ENCODE measurements at places on chromosomes 7 and 10. TPM values are rescaled to one million over a fixed set of nuclear protein-coding genes. Genes with fewer than 3 reads are reported as not detected.

Gene VCL
- 88.0 TPM for total RNA-seq

DNA sequence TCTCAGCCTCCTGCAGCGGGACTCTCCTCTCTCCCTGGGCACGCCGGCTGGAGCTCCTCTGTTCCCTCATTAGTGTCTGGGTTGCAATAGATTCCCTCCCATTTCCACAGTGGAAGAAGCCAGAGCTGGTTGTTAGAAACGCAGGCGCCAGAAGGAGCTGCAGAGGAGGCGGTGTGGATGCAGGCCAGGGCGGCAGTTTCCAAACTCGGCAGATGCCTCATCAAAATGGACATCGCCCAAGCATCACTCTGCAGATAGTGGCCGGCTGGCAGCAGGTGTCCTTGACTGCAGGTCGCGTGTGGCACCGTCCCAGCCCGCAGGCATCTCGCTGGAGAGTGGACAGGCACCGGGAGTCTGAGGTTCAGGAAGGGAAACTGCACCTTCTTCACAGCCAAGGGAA, 201.8 kb downstream of the TCERG1L start:
- no peak overlapping the region for H3K27ac ChIP-seq
- DNase-seq: peak; percentile 73
- H3K27me3 ChIP-seq: no peaks in the 10 kb centered on the region
- peaks cover 7% of the 10 kb centered on the region for H3K4me1 ChIP-seq
- H3K4me3 ChIP-seq: no peak overlapping the region
- H3K36me3 ChIP-seq: no peaks in the 10 kb centered on the region

GRCh38 chr7:107396990-107397389, 72.9 kb upstream of the GPR22 start:
- no peak overlapping the region for H3K27ac ChIP-seq
- no peak for DNase-seq
- no peak overlapping the region for H3K4me3 ChIP-seq
- H3K27me3 ChIP-seq: no peaks in the 10 kb centered on the region

Gene STN1
- 27.7 TPM for total RNA-seq

Gene PLAC9
- total RNA-seq: not detected

Gene ASZ1
- total RNA-seq: not detected

- DNase-seq: no peak
- H3K36me3 ChIP-seq: no peaks in the 10 kb centered on the region
- peaks cover 3% of the 10 kb centered on the region for H3K4me1 ChIP-seq
- H3K4me3 ChIP-seq: no peak overlapping the region
- no peaks in the 10 kb centered on the region for H3K27me3 ChIP-seq
- H3K27ac ChIP-seq: no peak overlapping the region
Observed at GRCh38 chr10:132249824-132250375, 57.9 kb downstream of the STK32C start.

Gene STAMBPL1
- total RNA-seq: 23.4 TPM

DNA sequence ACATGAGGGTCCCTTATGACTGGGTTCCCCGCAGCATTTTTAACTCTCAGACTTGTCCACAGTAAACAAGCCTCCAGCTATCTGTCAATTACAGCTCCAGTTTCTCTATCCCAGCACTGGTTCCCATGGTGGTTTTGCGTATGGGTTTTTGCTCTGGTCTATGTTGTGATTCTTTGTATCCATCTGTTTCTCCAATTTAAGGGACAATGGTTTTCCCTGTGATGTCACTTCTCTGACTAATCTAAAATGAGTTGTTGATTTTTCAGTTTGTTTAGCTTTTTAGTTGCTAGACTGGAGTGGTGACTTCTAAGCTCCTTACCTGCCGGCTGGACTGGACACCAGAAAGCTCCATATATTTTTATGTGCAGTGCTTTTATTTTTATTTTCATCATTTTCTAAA, 303.7 kb downstream of the INHBA start:
- no peaks in the 10 kb centered on the region for H3K4me1 ChIP-seq
- no peak overlapping the region for H3K27ac ChIP-seq
- DNase-seq: no peak
- no peaks in the 10 kb centered on the region for H3K27me3 ChIP-seq
- no peak overlapping the region for H3K4me3 ChIP-seq
- no peaks in the 10 kb centered on the region for H3K36me3 ChIP-seq

Gene AOAH
- 252 TPM for total RNA-seq

Gene NRP1
- 145 TPM for total RNA-seq

Gene PRKG1
- total RNA-seq: 8.9 TPM

- no peaks in the 10 kb centered on the region for H3K4me1 ChIP-seq
- no peak overlapping the region for H3K27ac ChIP-seq
- peaks cover 98% of the 10 kb centered on the region for H3K36me3 ChIP-seq
- DNase-seq: no peak
- no peak overlapping the region for H3K4me3 ChIP-seq
Observed at GRCh38 chr10:133286366-133286765, 9.7 kb upstream of the ADAM8 start.

Gene VIPR2
- total RNA-seq: 1.4 TPM

- no peak overlapping the region for H3K4me3 ChIP-seq
- H3K27me3 ChIP-seq: no peaks in the 10 kb centered on the region
- no peak overlapping the region for H3K27ac ChIP-seq
- no peak for DNase-seq
Observed at GRCh38 chr10:130029209-130029608, 65.1 kb upstream of the EBF3 start.

GRCh38 chr10:48450233-48450740, 143.8 kb downstream of the MAPK8 start:
- H3K36me3 ChIP-seq: no peaks in the 10 kb centered on the region
- H3K4me3 ChIP-seq: no peak overlapping the region
- no peak for DNase-seq
- peaks cover 38% of the 10 kb centered on the region for H3K27me3 ChIP-seq
- no peak overlapping the region for H3K27ac ChIP-seq

- H3K36me3 ChIP-seq: no peaks in the 10 kb centered on the region
- peaks cover 13% of the 10 kb centered on the region for H3K27me3 ChIP-seq
- no peak overlapping the region for H3K27ac ChIP-seq
- DNase-seq: no peak
- no peaks in the 10 kb centered on the region for H3K4me1 ChIP-seq
Observed at GRCh38 chr10:77409697-77410471, 227.7 kb downstream of the KCNMA1 start.

DNA sequence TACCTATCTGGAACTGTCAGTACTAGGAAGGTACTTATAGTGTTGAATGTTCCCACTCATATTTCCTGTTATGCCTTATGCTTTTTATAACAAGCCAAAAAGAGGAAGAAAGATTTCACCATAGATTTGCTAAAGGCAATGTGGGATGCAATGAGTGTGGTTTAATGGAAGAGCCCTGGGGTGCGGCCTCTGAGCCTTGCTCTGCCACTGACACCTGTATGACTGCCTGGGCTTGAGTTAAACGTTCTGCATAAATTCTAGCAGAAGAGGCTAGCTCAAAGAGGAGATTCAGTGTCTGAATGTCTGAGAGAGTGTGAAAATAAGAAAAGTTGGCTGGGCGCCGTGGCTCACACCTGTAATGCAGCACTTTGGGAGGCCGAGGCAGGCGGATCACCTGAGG, 143.8 kb downstream of the TPST1 start:
- H3K4me3 ChIP-seq: no peak overlapping the region
- H3K27me3 ChIP-seq: no peaks in the 10 kb centered on the region
- DNase-seq: no peak

Gene INSYN2A
- 0.27 TPM for total RNA-seq

DNA sequence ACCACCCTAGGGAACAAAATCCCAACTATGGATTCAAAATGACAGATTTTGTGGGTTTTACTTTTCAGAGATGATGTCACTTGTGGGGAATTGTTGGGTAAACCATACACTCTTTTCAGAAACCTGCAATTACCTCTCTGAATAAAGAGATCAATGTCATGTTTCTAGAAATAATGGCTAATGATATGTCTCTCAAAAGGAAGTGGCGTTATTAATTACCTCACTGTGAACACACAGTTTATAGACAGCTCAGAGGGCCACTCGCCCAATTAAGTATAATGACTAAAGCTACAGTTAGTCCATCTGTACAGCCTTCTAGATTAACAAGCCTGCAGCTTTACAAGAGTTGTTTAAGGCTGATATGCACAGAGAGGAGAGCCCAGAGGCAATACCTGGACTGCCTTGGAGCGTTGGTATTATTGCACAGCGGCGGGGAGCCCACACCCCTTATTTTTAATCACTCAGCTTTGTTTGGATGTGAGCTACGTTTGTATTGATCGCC, 79.5 kb downstream of the RAB11FIP2 start:
- no peak overlapping the region for H3K27ac ChIP-seq
- H3K27me3 ChIP-seq: no peaks in the 10 kb centered on the region
- DNase-seq: no peak
- H3K4me3 ChIP-seq: no peak overlapping the region
- no peaks in the 10 kb centered on the region for H3K4me1 ChIP-seq
- no peaks in the 10 kb centered on the region for H3K36me3 ChIP-seq

DNA sequence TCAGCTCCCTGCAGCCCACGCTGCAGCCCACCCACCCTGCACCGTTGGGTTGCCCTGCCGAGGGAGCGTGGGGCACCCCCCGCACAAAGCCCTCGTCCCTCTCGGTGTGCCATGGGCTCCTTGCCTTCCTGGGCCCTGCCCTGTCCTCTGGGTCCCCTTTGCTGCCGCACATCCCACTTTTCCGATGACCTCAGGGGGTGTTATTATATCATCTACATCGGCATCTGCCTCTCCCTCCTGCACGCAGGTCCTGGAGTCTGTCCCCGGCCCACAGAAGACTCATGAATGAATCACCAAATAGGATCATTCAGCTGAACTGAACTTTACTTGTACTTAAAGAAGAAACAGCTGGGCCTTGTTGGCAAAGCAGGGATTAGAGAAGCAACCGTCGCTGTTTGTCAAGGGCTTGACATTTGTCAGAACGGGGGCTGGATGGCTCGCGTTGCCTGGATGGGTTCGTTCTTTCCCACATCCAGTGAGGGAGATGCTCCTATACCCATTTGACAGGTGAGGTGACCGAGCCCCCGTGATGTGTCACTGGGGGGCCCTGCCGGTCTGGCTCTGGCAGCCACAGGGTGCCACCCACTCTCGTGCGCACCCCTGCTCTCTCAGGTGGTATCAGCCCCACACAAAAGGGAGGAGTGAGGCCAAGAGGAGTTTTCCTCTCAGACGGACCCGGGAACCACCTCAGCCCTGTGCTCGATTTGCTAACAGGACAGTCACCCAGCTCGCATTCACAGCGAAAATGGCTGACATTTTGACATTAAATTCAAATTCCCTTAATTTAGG, 58.6 kb upstream of the EBF3 start:
- H3K4me1 ChIP-seq: no peaks in the 10 kb centered on the region
- DNase-seq: peak; percentile 64
- no peaks in the 10 kb centered on the region for H3K36me3 ChIP-seq

GRCh38 chr7:40987571-40987970, 715.3 kb downstream of the INHBA start:
- no peak for DNase-seq
- H3K27ac ChIP-seq: no peak overlapping the region
- H3K36me3 ChIP-seq: no peaks in the 10 kb centered on the region
- no peaks in the 10 kb centered on the region for H3K27me3 ChIP-seq

GRCh38 chr10:85623342-85623741, 743.3 kb downstream of the GRID1 start:
- H3K27ac ChIP-seq: no peak overlapping the region
- DNase-seq: no peak
- no peak overlapping the region for H3K4me3 ChIP-seq
- H3K4me1 ChIP-seq: no peaks in the 10 kb centered on the region
- no peaks in the 10 kb centered on the region for H3K27me3 ChIP-seq

Gene PGAM2
- 0.77 TPM for total RNA-seq

Gene CLDN12
- 14.6 TPM for total RNA-seq

- DNase-seq: no peak
- no peak overlapping the region for H3K4me3 ChIP-seq
- H3K27ac ChIP-seq: no peak overlapping the region
- H3K27me3 ChIP-seq: no peaks in the 10 kb centered on the region
- no peaks in the 10 kb centered on the region for H3K4me1 ChIP-seq
Observed at GRCh38 chr10:118026936-118027335, 19.8 kb downstream of the RAB11FIP2 start.

Gene BMPR1A
- 10.4 TPM for total RNA-seq

DNA sequence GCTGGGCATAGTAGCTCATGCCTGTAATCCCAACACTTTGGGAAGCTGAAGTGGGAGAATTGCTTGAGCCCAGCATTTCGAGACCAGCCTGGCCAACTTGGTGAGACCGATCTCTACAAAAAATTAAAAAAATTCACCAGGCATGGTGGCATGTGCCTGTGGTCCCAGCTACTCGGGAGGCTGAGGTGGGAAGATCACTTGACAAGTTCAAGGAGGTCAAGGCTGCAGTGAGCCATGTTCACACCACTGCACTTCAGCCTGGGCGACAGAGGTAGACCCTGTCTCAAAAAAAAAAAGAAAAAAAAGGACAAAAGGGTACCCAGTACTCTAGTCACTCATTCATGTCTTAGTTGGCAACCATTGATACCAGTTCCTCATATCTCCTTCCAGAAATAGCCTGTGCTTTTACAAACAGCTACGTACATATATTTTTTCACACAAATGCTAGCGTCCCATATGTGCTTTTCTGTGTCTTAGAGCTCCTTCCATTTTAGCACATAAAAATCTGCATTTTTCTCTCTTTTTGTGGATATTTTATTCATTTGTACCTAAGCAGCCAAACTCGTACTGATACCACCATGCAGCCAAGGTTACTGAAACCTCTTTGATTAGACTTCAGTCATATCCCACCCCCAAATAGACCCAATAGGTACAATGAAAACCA, 5.5 kb downstream of the ABCC2 start:
- H3K4me3 ChIP-seq: no peak overlapping the region
- no peaks in the 10 kb centered on the region for H3K36me3 ChIP-seq
- H3K27me3 ChIP-seq: no peaks in the 10 kb centered on the region
- H3K27ac ChIP-seq: no peak overlapping the region

GRCh38 chr7:134741907-134742635, 37.4 kb upstream of the CALD1 start:
- DNase-seq: no peak
- H3K36me3 ChIP-seq: no peaks in the 10 kb centered on the region
- no peaks in the 10 kb centered on the region for H3K4me1 ChIP-seq
- no peak overlapping the region for H3K4me3 ChIP-seq
- H3K27me3 ChIP-seq: no peaks in the 10 kb centered on the region

- no peak for DNase-seq
- no peak overlapping the region for H3K4me3 ChIP-seq
- H3K27me3 ChIP-seq: no peaks in the 10 kb centered on the region
- no peaks in the 10 kb centered on the region for H3K36me3 ChIP-seq
Observed at GRCh38 chr7:123120286-123120685, 79.5 kb downstream of the SLC13A1 start.

- H3K4me1 ChIP-seq: no peaks in the 10 kb centered on the region
- no peaks in the 10 kb centered on the region for H3K36me3 ChIP-seq
- no peak for DNase-seq
- no peaks in the 10 kb centered on the region for H3K27me3 ChIP-seq
- H3K4me3 ChIP-seq: no peak overlapping the region
- H3K27ac ChIP-seq: no peak overlapping the region
Observed at GRCh38 chr7:80218723-80219122, 84.1 kb downstream of the GNAI1 start.

Data from spleen (tissue), 13 donors.